Psoas muscle (tissue), 8 donors: ENCODE measurements at places on chromosomes 1 and 21. TPM values are rescaled to one million over a fixed set of nuclear protein-coding genes. Genes with fewer than 3 reads are reported as not detected.

DNA sequence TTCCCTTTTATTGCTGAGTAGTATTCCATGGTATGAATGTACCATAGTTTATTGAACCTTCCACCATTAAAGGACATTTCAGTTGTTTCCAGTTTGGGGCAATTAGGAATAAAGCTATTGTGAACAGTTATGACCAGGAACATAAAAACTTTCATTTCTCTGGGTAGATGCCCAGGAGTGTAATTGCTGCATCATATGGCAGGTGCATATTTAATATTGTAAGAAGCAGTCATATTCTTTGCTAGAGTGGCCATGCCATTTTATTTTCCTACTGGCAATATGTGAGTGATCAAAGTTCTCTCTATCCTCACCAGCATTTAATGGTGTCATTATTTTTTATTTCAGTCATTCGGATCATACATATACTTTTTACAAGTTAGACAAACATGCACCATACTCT, 23.9 kb upstream of the H3-3A start:
- no peak for DNase-seq

Gene CCDC185
- polyA plus RNA-seq: not detected

DNA sequence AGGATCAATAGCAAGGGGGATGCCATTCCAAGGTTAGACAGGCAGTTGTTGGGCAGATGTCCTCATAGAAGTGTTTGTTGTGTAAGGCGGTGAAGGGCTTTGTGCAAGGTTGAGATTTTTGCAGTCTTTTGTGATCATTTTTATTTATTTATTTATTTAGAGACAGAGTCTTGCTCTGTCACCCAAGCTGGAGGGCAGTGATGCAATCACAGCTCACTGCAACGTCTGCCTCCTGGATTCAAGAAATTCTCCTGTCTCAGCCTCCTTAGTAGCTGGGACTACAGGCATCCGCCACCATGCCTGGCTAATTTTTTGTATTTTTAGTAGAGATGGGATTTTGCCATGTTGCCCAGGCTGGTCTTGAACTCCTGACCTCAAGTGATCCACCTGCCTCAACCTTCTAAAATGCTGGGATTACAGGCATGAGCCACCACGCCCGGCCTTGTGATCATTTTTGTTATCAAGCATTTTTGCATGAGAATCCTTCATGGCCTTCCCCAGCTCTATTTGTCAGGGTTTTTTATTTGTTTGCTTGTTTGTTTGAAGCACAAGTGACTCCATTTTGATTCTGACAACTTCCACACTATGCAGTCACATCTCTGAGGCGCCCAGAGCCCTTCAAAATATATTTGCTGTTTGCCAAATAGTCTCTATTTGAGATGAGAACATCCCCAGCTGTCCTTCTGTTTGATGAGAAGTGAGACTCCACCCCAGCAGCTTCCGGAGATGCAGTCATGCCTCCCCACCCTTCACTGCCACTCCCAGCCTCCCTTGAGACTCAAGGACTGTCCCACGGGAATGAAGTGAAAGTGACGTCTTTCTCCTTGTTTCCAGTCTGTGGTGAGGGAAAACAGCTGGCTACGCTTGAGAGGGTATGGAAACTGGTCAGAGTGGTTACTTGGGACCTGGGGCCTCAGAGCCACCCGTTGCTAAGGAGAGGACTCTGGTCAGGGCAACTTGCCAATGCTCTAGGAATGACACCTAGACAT, 38.0 kb downstream of the TMEM50B start:
- peak; percentile 67 for DNase-seq

- no peak for DNase-seq
These were observed 126.9 kb upstream of the LMO4 start for GRCh38 chr1:87201768-87202167.

Gene TFAP2E
- polyA plus RNA-seq: 0.12 TPM

Gene KRTAP11-1
- polyA plus RNA-seq: not detected

GRCh38 chr1:179995576-179995975, 41.0 kb downstream of the CEP350 start:
- no peak for DNase-seq

- DNase-seq: no peak
These were observed 18.3 kb downstream of the CAPN8 start for GRCh38 chr1:223647249-223647648.

DNA sequence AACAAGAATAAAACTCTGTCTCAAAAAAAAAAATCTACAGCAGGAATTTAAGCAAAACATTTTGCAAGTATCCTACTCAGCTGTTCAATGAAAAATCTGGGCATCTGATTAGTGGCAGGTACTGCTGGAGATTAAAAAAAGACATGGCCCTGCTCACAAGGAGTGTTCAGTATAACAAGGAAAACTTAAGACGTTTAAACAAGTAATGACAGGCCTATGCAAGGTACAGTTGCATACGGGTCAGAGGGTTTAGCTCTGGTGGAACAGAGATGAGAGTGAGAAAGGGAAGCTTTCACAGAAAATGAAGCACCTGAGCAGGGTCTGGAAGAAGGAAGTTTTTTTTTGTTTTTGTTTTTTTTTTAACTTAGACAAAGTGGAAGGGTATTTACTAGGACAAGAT, 23.0 kb downstream of the SNRNP40 start:
- no peak for DNase-seq

GRCh38 chr1:232853994-232854797, 49.0 kb downstream of the MAP10 start:
- no peak for DNase-seq

DNA sequence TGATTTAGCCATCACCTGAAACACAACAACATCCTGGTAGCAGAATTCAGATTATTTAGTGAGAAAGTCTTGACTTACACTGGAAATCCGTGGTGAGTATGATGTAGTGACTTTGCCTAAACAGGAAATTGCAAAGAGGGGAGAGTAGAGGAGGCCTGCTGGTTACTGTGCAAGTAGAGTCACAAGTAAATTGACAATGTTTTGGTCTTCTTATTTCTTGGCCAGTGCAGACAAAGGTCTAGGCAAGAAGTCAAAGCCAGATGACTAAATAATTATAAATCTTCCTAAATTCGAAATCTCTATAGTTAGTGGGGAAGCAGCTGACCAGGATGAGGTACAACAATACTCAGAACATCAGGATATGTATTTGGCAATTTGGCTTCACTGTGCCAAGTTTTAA, 159.5 kb upstream of the KCTD3 start:
- no peak for DNase-seq
